ENCODE measurements at places on chromosomes 7 and 10. TPM values are rescaled to one million over a fixed set of nuclear protein-coding genes. Genes with fewer than 3 reads are reported as not detected.

Gene LIPA
- 72.3 TPM for total RNA-seq

Gene CALML3
- total RNA-seq = not detected

Gene AOAH
- total RNA-seq = not detected

Gene OPN1SW
- not detected for total RNA-seq

Gene SPRN
- total RNA-seq = under 0.01 TPM

Gene ADIRF
- total RNA-seq = 142 TPM

Data from fibroblast of lung (primary cell).